Activated T-cell treated with anti-CD3 and anti-CD28 coated beads, Interleukin-2, amount 50 U/mL, for 48 hours (primary cell): ENCODE measurements at places on chromosomes 7 and 10.

- no peak for DNase-seq
Measured at GRCh38 chr10:71448146-71448545, 51.4 kb downstream of the CDH23 start.

- no peak for DNase-seq
Measured at GRCh38 chr10:74822521-74823089, 3.8 kb upstream of the KAT6B start.

GRCh38 chr10:75250934-75251333, 15.2 kb upstream of the COMTD1 start:
- no peak for DNase-seq

GRCh38 chr7:11231190-11231589, 257.5 kb downstream of the PHF14 start:
- no peak for DNase-seq

GRCh38 chr7:108037741-108038140, 34.8 kb upstream of the LAMB1 start:
- DNase-seq, result no peak

GRCh38 chr7:114916261-114916892, 5.5 kb upstream of the MDFIC start:
- DNase-seq, result no peak

DNA sequence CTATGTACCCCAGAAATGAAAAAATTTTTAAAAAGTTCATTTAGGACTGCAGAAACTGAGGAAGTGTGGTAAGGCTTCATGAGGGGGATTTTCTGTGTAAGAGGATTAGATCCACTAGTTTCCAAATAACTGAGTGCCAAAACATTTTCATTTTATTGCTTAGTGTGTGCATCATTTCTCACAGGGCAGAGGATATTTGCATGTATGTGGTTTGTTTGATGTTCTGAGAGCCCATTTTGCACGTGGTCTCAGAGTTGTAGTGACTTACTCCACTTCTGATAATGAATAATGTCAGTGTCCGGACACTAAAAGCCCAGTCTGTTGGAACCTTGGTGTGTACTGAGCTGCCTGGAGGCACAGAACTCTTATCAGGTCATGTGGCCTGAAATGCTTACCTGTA, 299.9 kb downstream of the AUTS2 start:
- DNase-seq, result no peak

DNA sequence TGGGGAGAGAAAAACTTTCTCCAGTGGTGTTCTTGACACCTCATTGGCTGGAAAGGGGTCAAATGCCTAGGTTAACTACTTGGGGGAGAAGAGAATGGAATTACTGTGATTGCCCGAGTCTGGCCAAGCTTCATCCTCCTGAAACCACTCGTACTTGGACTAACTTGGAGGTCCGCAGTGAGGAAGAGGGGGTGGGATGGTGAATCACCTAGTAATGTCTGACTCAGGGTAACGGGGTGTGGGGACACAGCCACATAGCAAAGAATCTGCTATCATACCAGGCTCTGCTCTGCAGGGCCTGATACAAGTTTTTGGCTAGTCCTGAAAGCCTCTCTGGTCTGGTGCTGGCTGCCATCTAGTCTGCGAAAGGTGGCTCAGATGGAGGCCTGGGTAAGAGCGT, 190.9 kb downstream of the RPS24 start:
- no peak for DNase-seq

DNA sequence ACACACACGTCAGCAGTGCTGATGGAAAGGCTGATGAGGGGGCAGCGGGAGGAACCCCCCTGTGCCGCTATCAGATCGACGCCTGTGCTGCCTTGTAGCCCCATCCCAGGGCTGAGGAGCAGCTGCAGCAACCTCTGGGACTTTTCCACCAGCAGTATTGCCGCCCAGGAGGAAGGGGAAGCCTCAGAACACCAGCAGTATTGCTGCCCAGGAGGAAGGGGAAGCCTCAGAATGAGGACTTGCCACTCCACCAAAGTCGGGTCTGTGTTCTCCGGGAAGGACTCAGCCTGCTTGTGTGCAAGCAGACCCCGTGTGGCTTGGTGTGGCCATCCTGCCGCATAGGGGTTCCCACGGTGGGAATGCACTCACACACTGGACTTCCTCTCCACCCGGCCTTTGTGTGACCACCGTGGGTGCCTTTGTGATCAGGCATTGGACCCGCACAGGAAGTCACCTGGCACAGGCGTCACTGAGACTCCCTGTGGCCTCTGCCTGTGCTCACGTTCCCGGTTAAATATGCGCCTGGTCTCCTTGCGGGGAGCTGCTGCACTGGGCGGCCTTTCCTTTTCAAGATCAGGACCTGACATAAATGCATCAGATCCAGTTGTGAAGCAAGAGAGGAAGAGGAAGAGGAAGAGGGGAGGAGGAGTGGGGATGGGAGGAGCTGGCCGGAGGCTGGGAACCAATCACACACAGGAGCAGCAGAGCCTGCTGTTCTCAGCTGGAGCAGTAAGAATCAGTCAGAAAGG, 248.5 kb downstream of the DNAJB6 start:
- DNase-seq, result no peak

DNA sequence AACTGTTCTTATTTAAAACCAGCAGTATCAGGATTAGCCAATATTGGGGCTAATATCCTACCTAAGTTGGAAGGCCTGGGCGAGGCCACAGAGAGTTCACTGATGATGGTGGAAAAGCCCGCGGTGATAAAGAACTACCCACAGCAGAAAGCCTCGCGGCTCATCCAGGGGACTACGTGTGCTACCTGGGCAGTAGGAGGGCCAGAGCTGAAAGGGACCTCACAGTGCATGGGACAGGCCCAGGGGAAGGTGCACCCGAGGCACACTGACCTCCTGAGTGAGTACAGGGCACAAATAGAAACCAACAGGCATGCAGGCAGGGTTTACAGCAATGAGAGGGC, 1.4 kb downstream of the WDR86 start:
- no peak for DNase-seq

DNA sequence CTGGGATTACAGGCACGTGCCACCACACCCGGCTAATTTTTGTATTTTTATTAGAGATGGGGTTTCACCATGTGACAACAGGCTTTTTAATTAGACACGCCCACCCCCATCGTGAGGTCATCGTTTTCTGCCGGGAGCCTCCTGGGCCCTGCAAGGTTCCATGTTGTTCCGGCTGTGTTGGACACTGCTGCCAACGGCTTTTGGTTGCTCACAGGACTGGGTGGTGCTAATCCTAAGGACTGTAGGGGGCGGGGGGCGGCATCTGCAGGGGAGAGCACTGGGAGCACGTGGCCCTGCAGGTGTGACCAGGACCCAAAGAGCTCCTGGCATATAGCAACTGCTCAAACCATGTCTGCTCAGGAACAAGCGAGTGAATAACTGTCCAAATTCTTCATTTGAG, 29.5 kb upstream of the INSIG1 start:
- no peak for DNase-seq

DNA sequence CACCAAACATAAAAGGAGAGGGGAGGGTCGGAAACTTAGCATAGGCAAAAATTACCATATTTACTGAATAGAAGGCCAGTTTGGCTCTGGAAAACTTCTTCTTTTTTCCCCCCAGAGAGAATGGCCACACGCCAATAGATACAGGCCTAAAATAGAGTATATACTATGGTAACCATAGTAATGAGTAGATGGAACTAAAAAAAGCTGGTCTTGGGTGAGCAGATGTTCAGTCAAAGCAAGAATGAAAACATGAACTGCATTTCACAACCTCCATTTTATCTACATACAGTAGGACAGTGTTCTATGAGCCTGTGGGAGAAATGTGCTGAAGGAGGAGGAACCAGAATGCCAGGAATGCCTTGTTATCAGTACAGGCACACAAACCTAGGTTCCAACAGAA, 141.7 kb upstream of the SEMA3A start:
- DNase-seq, result no peak

GRCh38 chr7:33191340-33191739, 62.0 kb downstream of the BBS9 start:
- no peak for DNase-seq

GRCh38 chr7:89238156-89238555, 442.6 kb upstream of the TEX47 start:
- no peak for DNase-seq

DNA sequence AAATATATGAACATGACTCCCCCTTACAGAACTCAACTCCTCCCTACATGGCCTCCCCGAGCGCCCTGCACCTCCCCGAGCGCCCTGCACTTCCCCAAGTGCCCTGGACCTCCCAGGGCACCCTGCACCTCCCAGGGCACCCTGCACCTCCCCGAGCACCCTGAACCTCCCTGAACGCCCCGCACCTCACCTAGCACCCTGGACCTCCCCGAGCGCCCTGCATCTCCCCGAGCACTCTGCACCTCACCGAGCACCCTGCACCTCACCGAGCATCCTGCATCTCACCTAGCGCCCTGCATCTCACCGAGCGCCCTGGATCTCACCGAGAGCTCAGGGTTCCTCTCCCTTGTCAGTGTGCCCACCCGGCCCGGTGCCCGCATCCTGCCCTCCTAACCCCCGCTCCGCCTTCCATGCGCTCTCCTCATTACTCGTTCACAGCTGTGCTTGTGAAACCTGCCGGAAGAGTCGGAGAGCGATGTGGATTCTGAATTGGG, 134.3 kb downstream of the ACTR3B start:
- DNase-seq, result no peak

- DNase-seq, result no peak
Measured at GRCh38 chr10:113540845-113541548, 11.9 kb upstream of the HABP2 start.

- peak; percentile 71 for DNase-seq
Measured at GRCh38 chr10:46255801-46256747, 30.7 kb upstream of the ANTXRL start.

- no peak for DNase-seq
Measured at GRCh38 chr10:30847199-30847598, 184.5 kb downstream of the ZNF438 start.
